Activated naive CD4-positive, alpha-beta T cell treated with anti-CD3 and anti-CD28 coated beads, Interleukin-2, amount 50 U/mL, for 72 hours (primary cell): ENCODE measurements at places on chromosomes 4 and X.
A peak's percentile ranks its signal among the peaks of the same experiment; 100 is the strongest.

- DNase-seq, result no peak
Measured at GRCh38 chr4:142077048-142077447, 440.7 kb downstream of the IL15 start.

DNA sequence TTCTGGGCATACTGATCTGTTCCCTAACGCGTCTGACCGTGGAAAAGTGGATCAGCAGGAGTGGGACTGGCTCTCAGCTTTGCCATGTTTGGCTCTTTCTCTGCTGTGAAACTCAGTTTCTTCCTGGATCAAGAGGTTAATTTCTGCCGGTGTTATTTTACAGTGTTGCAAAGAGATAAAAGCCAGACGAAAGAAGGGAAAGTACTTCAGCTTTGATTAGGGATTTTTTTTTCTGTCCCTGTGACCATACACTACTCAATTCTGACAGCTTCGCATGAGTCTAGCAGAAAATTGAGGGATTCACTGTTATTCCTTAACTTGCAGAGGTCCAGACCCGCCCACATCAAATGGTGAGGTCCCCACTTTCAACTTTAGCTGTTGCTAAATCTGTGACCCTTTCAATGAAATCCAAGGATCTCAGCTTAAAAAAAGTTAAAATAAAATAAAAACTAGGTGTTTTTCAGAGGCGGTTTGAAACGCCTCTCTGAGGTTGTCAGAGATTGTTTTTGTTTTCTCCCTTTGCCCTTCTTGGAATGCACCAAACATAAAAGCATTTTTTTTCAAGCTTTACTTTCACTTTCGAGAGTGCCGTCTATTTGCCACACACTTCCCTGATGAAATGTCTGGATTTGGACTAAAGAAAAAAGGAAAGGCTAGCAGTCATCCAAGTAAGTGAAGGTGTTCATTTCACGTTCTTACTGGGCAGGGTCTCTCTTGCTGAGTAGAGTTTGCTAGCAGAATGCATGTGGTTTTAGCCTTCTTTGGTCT, at the start of gene TLR3:
Gene TLR3, plus strand, starts transcription at position 576 of the 768 bp plus-strand sequence. CDS start 7,464 bp downstream, outside the sequence.
- no peak for DNase-seq

DNA sequence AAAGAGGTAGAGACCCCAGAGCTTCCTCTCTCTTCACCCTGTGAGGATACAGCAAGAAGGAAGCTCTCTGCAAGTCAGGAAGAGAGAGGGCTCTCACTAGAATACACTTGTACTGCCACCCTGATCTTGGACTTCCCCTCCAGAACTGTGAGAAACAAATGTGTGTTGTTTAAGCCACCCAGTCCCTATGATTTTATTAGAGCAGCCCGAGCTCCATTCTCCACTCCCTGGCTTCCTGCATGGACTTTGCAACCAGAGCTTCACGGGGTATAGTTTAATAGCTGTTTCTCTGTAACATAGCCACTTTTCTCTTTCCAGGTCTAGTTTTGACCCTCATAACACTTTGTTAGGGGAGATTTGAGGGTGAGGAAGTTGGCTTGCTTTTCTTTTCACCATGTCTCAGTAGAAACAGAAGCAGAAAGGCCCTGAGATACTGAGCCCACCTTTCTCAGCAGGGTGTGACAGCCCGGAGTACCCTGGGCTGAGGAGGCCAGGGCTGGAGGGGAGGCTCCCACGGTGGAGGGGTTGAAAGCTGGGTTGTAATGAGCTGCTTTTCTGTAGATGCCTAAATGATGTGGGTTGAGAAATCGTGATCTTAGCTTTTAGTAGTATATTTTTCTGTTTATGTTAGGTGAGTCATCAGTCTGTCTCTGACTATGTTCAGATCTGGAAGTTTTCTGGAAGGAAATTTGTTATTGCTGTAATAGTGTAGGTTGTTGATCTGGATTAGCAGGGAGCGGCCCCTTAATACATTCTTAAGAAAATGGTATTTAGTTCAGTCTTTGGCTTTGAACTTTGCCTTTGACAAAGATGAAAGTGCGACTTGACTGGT, 118.6 kb downstream of the PTTG2 start:
- DNase-seq, result no peak

DNA sequence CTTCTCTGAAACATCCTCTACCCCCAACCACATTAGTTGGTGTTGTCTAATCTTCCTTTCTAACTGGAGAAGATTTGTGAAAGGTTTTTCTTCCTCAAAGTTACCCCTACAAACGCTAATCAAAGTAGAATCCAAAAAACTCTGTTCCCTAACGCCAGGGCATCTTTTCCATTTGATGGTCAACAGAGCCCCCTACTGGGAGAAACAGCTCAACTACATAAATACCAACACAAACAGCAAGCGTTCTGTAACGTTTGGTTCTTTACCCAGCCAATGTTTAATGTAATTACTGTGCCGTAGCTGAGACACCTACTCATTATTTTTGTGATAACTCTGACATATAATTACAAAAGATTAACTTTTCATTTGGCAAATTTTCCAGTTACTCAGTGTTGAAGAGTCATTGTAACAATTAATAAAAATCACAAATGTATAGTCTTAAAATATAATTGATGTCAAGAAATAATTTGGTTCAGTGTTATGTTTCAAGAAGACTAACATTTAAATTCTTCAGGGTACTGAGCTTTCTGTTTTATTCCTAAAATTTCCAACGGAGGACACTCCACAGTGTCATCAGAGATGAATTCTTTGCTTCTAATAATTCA, 94.9 kb upstream of the TBC1D9 start:
- DNase-seq, result no peak

- DNase-seq, result no peak
Measured at GRCh38 chrX:11929476-11929875, 171.4 kb downstream of the MSL3 start.

DNA sequence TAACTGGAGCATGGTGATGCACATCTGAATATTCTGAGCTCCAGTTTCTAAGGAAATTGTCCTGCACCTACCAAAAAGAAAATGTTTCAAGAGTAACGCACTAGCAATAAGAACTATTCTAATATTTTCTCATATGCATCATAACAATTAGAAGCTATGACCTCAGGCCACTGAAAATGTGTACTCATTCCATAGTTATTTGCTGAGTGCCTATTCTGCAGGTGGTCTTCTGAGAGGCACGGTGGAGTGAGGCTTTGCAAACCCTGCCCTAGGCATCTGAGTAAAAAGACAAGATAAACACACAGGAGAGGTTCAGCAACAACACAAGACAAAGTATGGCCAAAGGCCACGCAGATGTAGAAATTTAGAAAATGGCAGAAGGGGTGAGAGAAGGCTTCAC, 23.7 kb downstream of the SLC10A6 start:
- DNase-seq, result no peak

DNA sequence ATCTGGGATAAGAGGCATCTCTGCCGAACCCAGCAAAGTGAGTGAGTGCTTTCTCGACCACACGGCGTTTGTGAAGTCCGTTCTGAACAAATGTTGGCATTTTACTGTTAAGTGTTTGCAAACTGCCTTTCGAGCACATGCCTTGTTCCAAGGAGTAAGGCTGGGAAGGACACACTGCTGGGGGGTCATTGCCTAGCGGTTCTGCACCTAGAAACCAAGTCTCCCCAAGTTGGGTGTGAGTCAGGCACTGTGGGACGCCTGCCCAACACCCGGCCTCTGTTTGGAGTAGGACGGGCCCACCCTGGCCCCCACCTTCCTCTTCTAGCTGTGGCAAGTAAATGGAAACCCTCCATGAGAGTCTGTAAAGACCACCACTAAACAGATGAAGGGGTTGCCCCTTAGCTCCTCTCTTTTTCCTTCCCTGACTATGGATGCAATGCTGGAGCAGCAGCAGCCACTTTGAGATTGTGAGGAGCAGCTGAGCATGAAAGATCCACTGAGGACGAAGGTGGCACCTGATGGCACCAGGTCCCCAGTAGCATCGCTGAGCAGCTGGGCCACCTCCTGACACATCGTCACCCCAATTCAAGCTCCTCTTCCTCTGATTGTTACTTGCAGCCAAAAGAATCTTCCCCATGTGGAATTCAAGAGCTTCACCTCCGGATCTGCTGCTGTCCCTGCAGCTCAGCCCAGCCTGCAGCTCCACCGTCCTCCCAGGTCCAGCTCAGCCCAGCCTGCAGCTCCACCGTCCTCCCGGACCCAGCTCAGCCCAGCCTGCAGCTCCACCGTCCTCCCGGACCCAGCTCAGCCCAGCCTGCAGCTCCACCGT, 6.3 kb downstream of the CPLX1 start:
- DNase-seq, result no peak

GRCh38 chrX:151870602-151871001, 42.1 kb upstream of the MAGEA4 start:
- DNase-seq, result no peak

DNA sequence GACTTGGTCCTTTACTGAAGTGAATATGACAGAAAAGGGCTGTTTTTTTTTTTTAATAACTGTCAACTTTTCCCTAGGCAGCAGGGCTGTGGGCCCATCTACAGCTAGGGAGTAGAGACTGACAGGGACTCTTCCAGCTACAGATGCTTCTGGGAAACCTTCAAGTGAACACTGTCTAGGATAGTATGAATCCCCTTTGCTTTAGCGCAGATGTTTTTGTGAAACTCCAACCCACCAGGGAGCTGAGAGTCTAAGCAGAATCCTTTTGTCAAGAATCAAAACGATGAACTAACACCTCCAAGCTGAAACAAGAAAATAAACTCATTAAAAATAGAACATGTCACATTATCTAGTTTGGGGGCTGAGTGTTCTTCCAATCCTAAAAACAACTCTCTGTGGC, 219.7 kb upstream of the FGF13 start:
- no peak for DNase-seq

- no peak for DNase-seq
Measured at GRCh38 chr4:185412412-185412811, 13.4 kb downstream of the UFSP2 start.

- no peak for DNase-seq
Measured at GRCh38 chr4:94715726-94716125, 42.0 kb upstream of the BMPR1B start.

GRCh38 chr4:15349531-15349935, 78.3 kb upstream of the C1QTNF7 start:
- no peak for DNase-seq

DNA sequence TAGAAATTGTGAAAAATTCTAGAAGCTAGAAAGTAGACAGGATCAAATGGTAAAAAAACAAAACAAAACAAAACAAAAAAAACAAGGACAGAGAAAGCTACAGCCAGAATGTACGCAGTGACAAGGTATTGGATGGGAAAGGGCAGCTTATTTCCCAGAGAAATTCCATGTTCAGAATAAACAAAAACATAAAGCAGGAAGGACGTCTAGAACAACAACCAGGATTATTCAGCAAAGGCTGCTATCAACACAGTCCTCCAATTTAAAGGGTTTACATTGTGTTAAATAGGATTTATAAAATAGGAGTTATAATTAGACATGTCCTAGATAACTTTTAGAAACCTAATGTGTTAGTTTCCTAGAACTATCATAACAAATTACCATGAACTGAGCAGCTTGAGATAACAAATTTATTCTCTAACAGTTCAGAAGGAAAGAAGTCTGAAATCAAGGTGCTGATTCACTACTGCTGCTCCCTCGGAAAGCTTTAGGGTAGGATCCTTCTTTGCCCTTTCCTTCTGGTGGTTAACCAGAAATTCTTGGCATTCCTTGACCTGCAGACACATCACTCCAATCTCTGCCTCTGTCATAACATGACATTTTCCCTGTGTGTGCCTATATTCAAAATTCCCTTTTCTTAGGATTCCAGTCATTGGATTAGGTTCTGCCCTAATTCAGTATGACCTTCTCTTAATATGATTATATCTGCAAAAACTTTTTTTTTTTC, 175.6 kb downstream of the SNCA start:
- no peak for DNase-seq

DNA sequence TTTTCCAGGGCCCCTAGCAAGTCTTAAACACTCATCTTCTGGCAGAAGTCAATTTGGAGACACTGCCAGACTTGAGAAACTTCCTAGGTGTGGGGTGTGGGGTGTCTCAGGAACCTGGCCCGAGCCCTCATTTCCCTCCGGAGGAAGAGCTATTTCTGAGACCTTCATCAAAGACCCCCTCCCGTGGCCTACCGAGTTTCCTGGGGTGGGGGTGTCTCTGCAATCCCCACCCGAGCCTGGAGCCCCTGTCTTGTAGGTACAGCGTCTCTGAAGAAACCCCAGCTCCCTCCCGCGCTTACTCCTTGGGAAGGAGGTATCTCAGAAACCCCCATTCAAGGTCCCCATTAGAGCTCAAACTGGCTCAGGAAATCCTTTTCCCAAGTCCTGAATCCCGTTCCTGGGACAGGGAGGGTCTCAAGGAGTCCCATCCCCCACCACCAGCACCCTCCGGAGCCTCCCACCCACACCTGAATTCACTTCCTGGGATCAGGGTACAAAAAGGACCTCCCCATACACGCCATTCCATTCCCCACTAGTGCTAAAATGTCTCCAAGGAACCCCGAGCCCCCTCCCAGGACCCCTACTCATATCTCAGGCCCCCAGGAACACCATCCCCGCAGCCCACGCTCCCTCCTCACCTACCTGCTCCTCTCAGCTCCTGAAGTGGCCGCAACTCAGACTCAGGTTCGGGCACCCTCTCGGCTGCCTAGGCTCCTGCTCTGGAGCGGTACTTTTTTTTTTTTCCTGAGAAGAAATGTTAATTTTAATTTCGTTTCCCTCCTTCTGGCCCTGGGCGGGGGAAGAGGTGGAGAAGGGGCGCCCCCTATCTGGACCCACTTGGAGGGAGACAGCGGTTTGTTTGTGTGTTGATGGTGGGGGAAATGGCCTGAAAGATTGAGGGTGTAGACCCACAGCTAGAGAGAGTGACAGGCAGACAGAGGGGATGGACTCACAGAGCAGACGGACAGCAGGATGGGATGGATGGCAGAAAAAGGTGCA, 1.1 kb downstream of the SLC38A5 start:
- peak; percentile 26 for DNase-seq

DNA sequence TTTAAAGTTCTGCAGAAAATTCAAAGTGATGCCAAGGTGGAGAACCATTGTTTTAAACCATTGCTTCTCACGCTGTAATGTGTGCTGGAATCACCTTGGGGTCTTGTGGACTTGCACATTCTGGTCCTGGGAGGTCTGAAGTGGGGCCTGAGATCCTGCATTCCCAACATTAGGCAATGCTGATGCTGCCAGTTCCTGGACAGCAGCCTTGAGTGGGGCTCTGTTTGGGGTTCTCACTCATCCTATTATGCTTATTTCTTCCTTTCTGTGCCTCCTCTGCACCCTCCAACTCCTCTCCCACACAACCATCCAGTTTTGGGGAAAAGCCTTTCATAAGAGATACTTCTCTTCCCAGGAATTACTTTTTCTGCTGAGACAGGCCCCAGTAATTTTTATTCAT, 44.2 kb upstream of the RASSF6 start:
- DNase-seq, result no peak

DNA sequence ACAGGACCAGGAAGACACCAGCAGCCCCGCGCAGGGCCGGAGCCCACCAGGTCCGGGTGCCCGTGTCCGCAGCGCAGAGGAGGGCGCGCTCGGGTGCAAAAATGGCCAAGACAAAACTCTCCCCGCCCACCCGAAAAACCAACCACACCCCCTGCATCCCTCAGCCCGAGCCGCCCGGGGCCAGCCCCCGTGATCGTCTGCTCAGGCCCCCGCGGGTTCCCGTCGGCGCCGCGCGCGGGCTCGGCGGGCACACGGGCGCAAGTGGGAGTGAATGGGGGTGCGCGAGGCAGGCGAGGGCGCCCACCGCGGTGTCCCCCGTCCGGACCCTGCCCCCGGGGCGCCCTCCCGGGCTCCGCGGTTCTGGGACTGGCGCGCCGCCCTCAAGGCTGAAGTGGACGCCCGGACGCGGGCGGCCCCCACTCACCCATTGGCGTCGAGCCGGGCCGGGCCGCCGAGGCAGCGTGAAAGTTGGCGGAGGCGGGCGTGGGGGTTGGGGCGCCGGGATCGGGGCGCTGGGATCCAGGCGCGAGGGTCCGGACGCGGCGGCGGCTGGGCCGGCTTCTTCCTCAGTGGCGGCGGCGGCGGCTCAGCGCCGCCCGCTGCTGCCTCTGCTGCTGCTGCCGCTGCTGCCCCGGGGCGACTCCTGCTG, 393 bp downstream of the SH3KBP1 start:
- DNase-seq, result no peak

- no peak for DNase-seq
Measured at GRCh38 chr4:4388311-4388790, 1.4 kb downstream of the NSG1 start.
